ENCODE measurements at places on chromosomes 1 and 21.

GRCh38 chr1:181669246-181669645, 185.9 kb downstream of the CACNA1E start:
- DNase-seq = no peak

GRCh38 chr21:39640754-39641153, 28.0 kb downstream of the B3GALT5 start:
- no peak for DNase-seq

DNA sequence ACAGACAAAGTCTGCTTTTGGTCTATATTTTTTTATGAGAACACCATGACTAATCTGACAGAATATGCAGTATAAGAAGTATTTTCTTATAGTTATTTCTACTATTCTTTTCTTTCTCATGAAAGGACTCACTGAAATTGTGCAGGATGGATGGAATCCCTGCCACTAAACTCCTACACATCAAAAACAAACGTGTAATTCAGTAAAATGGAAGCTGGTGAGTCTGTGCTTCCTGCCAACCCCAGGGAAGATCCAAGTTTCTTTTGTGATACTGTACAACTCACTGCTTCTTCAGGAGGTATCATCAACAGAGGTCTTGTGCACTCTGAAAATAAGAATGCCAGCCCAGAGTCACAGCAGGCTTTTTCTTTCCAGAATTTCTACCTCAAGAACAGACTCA, 241.2 kb downstream of the MRPL39 start:
- no peak for DNase-seq

DNA sequence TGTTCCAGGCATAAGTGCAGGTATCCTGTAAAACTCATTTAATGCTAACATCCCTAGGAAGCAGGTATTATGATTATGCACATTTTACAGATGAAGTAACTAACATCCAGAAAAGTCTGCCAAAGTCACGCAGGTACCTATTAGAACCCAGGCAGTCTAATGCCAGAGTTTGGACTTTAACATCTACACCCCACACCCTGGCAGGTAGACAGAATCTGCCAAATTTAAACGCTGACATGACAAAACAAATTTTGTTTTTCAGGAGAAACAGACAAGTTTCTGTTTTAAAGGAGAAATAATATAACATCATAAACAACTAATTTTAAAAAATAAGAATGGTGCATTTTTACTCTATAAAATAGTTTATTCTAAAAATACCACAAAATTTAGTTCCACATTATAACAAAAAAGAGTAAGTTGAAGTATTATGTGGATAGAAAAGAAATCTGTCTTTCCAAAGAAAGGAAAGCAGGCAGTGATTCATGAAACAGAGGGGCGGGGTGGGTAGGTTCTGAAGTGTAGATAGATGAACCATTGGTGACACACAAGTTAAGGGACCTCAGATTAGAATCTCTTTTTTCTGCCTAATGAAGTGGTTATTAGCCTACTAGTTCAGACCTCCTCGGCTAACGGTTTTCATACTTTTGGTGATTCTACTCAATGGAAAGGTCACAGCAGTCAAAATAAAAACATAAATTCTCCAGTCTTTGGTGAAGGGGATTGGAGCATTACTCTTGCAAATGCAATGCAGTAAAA, 1.7 kb downstream of the ASPM start:
- no peak for DNase-seq

- no peak for DNase-seq
Observed at GRCh38 chr1:229509576-229509975, 1.4 kb upstream of the NUP133 start.

DNA sequence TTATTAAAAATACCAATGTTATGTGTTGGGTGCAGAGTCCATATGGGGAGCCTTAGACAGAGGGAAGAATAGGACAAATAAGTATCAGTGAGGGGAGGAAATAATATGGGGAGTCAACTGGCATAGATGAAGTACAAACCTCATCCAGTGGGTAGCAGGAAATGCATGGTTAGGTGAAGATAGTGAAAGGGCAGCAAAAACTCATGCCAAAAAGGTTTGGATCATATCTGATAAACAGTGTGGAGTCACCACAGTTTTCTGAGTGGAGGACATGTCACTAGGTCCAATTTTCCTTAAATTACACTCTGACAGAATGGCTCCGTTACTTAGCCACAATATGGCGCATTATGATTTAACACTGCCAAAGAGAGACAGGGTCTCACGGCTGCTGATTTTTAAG, 10.3 kb downstream of the DUSP23 start:
- no peak for DNase-seq

DNA sequence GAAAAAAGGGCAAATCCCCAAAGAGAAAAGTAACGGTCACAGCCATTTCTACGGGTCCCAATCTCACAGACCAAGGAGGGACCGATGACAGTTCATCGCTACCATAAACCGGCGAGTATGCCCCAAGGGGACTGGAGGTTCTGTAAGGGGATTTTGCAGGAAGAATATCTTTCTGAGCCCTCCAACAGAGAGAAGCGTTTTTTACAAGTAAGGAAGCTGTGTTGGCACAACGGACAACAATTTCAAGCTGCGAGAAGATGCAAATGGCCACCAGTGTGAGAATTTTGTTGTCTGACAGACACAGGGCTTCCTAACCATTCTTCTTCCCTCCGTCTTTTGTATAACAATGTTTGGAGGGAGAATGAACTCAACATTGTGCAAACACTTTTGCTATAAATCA, 1043.1 kb downstream of the ADGRL2 start:
- no peak for DNase-seq

- no peak for DNase-seq
Observed at GRCh38 chr21:37294679-37295078, 27.5 kb upstream of the VPS26C start.

Measured in effector memory CD4-positive, alpha-beta T cell (primary cell).